ENCODE measurements at places on chromosomes 3 and 15.

DNA sequence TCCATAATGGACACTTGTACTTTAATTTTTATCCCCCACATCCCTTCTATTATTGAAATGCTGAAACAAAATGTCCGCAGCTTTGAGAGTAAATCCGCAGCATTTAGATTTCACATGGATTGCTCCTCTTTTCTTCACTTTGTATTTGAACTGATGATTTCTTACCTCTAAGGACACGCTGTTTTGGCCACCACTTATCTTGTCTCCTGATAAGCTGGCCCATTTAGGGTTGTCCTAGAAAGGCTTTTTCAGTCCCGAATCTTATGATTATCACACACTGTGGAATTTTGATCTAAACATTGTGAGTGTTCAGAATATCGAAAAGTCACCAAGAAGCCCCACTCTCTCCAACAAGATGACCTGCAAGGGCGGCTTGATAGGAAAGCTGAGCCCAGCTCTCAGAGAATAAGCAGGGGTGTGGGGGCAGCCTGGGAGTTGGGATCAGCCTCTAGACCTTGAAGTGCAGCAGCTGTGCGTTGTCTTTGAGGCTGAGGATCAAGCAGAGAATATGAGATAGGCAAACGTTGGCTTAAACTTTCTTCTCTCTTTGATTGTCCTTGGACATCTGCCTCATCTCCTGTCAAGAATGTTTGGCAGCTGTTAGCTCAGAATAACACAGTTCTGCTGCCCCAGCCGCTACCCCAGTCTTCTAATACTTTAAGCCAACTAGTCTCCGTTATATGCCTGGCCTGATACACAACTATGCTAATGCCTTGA lies 399.7 kb upstream of the NR2F2 start:
- no peak for DNase-seq

DNA sequence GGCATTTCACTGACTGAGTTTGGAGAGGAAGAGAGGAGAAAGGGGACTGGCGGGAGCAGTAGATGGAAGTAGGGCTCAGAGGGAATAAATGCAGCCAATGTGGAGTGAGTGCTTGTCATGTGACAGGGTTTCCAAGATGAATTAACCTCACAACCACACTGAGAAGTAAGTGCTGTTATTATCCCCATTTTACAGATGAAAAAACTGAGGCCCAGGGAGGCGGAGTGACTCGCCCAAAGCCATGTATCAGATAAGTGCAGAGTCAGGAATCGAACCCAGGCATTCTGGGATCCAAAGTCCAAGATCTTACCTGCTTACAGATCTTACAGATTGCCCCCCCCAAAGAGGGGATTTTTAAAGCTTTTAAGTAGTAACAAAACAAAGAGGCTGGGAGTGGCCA lies 207.2 kb downstream of the SHQ1 start:
- DNase-seq: no peak

DNA sequence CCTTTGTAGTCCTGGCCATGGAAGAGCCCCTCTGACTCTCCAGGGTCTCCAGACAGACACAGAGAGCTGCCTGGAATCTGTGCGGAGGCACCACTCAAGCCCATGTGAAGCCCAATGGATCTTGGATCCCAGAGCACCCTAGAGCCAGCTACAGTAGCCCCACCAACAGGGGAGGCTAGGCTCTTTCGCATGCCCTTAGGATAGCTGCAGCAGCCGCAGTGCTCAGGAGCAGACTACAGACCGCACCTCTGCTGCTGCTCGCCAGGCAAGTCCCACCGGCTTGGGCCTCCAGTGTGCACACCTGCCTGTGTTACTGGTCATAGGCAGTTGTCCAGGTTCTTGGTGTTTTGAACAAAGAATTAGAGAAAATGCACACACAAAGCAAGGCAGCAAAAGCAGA lies 131.6 kb downstream of the SPATA16 start:
- DNase-seq: no peak

DNA sequence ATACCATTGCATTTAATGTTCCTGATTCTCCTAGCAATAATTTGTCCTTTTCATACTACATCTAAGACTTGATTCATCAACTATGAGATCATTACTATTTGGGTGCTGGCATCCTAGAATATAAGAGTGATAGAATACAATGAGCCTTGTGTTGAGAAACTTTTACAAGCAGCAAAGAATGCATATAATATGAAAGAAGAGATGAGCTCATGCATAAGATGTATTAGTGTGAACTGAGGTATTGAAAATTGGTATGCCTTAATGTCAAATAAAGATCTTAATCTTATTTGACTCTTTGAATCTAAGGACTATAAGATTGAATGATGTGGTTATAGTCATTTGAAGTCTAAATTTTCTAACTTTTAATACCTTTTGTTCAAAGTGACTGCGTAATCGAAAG lies 220.0 kb upstream of the ARHGEF26 start:
- DNase-seq: no peak

- no peak for DNase-seq
Measured at GRCh38 chr3:45583021-45583851, 11.3 kb upstream of the LIMD1 start.

GRCh38 chr3:19891740-19892139 lies 42.3 kb downstream of the EFHB start:
- DNase-seq: no peak

GRCh38 chr15:72011302-72011942 lies 106.5 kb downstream of the MYO9A start:
- DNase-seq: no peak

DNA sequence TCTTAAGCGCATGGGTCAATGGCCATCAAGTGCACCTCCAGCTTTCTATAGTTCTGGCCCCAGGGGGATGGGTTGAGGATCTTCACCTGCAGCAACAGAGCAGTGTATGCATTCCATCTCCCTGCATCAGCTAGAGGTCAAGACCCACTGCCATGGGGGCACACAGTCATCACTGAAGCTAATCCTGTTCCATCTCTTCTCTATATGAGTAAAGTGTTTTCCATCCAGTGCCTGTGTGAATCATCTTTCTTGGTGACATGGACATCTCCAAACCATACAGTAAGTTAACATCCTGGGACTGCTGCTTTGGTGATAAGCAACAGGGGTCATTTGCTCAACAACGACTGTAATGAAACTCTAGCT lies 4.4 kb upstream of the ENTPD3 start:
- DNase-seq: no peak

DNA sequence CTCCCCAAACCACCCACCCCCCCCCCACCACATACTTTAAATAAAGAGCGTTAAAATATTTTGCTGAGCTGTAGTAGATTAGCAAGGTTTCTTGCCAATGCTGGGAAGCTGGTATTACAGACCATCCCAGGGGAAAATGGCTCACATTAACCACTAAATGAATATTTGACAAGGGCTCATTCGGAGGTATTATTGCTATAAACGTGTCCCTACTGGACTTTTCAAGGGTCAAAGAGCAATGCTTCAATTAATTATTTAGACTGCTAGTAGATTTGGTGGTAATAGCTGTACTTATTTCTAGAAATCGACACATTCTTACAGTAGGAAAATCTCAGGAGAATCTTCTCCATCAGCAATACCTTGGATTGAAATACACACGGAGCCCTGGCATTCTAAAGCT lies 5.2 kb downstream of the SOX2 start:
- no peak for DNase-seq

GRCh38 chr3:53800041-53800906 lies 45.9 kb downstream of the CHDH start:
- DNase-seq: no peak

GRCh38 chr3:14861031-14861430 lies 42.3 kb downstream of the FGD5 start:
- DNase-seq: no peak

DNA sequence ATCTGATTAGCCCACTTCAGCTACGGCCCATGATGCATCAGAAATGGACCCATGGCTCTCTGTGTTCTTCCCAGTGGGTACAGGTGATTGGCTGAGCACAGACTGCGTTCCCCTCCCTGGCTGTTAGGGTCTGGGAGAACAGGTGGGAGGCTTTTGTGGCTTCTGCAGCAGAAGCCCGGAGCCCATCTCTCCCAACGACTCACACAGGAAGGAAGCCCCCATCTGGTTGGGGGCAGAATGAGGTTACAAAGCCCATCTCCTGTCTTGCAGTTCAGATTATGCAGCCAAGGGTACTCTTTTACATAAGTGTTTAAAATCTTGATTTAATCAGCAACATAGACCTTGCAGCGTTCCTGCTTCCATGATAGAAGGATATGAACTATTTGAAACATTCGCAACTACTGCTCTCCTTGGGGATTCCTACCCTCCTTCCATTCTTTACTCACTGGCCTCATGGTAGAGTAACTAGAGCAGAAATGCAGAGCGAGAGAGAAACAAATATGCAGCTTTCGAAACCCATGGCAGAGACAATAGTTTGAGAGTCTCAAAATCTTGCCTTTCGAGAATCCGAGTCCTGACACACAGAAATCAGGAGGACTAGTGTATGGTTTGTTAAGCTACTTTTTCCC lies 291.3 kb downstream of the TLE3 start:
- no peak for DNase-seq

GRCh38 chr15:78734451-78735064 lies 76.7 kb downstream of the ADAMTS7 start:
- DNase-seq: no peak

GRCh38 chr3:195805181-195805580 lies 6.5 kb downstream of the MUC4 start:
- no peak for DNase-seq

GRCh38 chr3:172288651-172289050 lies 159.6 kb downstream of the GHSR start:
- no peak for DNase-seq

DNA sequence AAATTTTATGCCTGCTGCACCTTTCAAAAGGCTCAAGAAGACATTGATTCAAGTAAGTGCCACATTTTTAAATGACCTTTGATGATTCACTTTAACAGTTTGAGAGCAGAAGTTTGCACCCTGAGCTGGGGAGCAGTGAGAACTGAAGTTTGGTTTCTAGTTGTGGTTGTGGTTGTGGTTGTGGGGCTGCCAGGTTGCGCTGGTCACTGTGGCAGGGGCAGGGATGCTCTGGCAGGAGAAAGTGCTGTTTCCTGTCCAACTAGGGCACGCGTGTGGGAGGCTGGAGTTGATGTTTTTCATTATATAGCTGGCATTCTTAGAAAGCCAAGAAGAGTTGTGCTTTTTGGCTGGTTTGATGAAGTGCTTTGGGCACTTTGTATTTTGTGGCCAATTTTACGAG lies 339.7 kb upstream of the NR2F2 start:
- no peak for DNase-seq

- no peak for DNase-seq
Measured at GRCh38 chr3:45988362-45988761, 7.3 kb downstream of the FYCO1 start.

- DNase-seq: no peak
Measured at GRCh38 chr3:9781551-9781950, 10.7 kb downstream of the TADA3 start.

GRCh38 chr15:86317384-86317740 lies 237.7 kb downstream of the AGBL1 start:
- no peak for DNase-seq

- DNase-seq: no peak
Measured at GRCh38 chr3:177149106-177149505, 48.2 kb downstream of the TBL1XR1 start.

DNA sequence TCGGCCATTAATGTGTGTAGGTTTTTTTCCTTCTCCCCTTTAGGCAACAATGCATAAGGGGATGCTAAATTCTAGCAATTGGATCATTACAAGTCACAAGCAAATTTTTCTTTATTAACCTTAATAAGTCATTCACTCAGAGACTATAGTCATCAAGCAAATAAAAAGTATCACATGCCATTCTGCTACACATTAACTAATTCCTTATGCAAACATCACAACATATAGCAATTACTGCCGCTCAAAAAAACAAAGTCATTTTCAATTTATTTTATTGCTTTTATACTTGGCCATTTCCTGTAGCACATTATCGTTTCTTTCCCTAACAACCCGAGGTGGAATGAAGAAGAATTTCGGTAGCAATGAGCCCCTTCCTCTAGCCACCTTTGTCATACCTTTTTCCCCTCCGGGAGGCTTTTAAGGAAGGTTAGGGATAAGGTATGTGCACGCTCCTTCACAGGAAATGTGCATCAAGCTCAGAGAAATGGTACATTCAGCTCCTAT lies 421.2 kb downstream of the TIGIT start:
- DNase-seq: no peak

GRCh38 chr3:170907637-170908234 lies 701 bp downstream of the EIF5A2 start:
- no peak for DNase-seq

DNA sequence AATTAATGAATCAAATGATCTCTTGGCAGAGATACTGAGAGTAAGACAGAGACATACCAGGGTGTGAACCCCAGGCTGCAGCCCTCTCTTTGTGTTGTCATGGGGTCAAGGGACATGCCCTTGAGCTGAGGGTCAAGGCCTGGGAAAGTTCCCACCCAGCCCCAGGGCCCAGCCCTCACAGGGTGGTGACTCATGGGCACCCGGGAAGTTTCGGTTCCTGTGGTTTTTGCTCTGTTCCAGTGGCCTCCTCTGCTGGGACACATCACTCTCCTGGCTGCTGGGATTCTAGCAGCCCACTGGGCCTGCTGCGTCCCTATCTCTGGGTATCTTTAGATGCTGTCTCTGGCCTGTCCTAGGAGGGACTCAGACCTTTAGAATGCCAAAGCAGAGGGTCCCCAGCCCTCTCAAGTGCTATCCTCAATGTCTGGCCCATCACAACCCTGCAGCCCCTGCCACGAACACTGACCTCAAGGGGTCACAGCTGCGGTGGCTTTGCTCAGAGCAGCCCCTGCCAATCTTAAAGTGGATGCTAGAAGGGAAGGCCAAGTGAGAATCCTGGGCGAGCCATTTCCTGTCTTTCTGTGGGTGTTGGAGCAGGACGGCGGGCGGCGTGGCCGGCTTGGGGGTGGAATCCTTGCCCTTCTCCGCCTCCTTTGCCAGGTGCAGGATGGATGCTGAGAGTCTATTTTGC lies 148.4 kb upstream of the TLE3 start:
- DNase-seq: no peak

- no peak for DNase-seq
Measured at GRCh38 chr15:57730876-57731275, 24.4 kb downstream of the POLR2M start.

DNA sequence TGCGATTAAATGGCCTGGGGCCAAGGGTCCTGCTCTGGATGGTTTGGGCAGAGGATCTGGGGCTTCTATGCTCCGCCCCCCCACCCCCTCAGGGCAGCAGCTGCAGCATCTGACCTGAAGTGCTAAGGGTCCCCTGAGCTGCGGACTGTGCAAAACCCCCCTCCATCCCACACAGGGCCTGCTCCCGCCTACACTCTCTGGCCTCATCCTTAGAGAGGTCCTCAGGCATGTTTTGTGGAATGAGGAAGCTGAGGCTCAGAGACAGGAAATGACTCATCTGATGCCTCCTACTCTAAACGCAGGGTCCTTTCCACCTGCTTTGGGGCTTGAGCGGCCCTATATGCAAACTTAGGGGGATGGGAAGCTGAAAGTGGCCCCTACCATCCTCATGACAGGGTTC lies 59.5 kb upstream of the CTSH start:
- DNase-seq: peak; percentile 21

GRCh38 chr3:16258866-16259265 lies 5.9 kb downstream of the DPH3 start:
- no peak for DNase-seq

DNA sequence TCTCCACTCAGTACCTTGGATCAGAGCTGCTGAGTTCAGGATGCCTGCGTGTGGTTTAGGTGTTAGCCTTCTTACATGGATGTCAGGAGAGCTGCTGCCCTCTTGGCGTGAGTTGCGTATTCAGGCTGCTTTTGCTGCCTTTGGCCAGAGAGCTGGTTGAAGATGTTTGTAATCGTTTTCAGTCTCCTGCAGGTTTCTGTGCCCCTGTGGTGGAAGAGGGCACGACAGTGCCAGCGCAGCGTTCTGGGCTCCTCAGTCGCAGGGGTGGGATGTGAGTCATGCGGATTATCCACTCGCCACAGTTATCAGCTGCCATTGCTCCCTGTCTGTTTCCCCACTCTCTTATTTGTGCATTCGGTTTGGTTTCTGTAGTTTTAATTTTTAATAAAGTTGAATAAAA lies 7.0 kb upstream of the PODXL2 start:
- no peak for DNase-seq
